ENCODE measurements at places on chromosomes 7 and 10.

GRCh38 chr7:140078392-140078791 lies 15.6 kb upstream of the PARP12 start:
- DNase-seq: no peak

GRCh38 chr10:127550861-127551260 lies 1.8 kb downstream of the NPS start:
- no peak for DNase-seq

DNA sequence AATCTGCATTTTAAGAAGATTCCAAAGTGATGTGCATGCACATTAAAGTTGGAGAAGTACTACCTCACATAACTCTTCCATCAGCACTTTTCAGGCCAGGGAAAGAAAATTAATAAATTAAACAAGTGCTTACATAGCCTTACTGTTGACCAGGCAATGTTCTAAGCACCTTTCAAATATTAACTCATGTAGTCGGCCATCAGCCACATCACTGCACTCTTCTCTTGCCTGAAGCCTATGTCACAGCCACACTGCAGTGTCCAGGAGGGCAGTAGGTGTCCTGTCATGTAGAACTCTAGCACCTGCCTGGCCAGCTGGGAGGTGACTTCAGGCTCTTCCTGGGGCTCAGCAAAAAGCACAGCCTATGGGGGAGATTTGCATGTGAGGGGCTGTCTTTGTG lies 71.5 kb downstream of the CDK1 start:
- DNase-seq: no peak

- DNase-seq: no peak
Observed at GRCh38 chr7:111010798-111011197, 80.1 kb upstream of the LRRN3 start.

GRCh38 chr7:137768366-137768765 lies 78.4 kb downstream of the DGKI start:
- DNase-seq: no peak

DNA sequence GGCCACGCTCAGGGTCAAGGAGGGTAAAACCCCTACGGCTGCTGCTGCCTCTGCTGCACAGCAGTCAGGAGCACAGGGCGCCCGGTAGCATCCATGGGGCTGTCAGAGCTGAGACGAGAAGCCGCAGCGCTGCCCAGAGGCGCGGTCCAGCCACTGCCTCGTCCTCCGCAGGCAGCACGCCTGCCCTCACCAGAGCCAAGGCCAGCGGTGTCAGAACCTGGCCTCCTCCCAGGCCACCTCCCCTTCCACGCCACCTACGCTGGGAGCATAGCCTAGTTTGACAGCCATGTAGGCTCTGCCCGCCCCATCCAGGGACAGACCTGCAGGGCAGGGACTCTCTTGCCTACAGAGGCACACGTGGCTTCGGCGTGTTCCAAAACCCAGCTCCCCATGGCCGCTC lies 16.2 kb downstream of the INTS1 start:
- DNase-seq: no peak

DNA sequence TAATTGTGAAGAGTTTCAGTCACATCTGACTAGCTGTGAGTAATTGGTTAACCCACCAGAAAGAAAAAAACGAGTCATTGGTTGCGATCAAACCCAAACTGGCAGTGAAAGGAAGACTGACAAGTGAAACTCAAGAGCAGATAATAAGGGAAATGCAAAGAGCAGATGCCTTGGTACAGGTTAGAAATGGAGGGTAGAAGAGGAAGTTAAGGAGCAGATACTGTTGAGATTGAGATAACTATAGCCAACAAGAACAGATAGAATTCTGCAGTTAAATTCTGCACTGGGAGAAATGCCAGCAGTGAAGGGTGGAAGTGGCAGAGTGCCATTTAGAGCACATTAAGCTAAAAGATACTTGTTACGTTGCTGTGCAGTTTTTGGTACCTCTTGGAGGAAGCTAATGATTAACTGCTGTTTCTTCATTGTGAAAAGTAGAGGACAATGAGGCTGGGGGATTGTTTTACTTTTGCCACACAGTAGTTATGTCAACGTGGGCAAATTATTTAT lies 65.8 kb downstream of the CDK13 start:
- no peak for DNase-seq

DNA sequence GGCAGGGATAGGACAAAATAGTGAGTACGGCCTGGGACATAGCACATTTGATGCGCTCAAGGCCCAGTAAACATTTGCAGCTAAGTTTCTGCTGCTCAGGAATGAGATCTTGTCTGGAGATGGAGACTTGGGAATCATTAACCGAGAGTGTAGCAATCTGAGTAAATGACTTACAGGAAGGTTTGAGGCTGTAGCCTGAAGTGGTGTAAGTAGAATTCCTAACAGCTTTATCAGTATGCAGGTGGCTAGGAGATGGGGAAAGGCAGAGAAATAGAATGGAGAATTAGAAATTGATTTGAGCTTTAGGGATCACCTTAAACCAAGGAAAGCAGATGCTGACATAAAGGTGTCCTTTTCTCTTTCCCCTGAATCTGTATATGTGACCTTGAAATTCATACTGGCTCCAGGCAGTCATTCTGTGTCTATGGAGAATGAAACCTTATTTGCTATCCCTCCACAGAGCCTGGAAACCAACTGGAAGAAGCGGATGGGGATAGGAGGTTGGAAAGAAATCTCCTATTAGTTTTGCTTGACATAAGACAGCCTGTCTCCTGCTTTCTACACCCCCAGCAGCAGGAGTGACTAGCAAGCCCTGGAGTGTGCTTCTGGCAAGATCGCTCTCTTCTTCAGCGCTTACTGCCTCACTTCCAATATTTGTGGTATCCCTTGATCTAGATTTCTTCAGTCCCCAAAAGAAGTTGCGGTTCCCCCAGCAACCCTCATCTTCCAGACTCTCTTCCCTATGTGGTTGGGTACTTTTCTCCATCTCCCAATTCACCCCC lies 6.4 kb upstream of the PON2 start:
- no peak for DNase-seq

GRCh38 chr10:106396192-106396591 lies 768.3 kb downstream of the SORCS1 start:
- no peak for DNase-seq

Data from mesenteric fat pad (tissue), 1 donor.